Bronchial smooth muscle cell (primary cell): ENCODE measurements at places on chromosomes 16 and 17. TPM values are rescaled to one million over a fixed set of nuclear protein-coding genes. Genes with fewer than 3 reads are reported as not detected.

Gene TBC1D3
- total RNA-seq: not detected in 2 replicates

Gene VASN
- total RNA-seq: 57.5 and 98.9 TPM in 2 replicates

Gene DNAI2
- not detected in 2 replicates for total RNA-seq

Gene KRTAP1-5
- not detected in 2 replicates for total RNA-seq

Gene ZDHHC1
- total RNA-seq: 5.3 and 5.7 TPM in 2 replicates

Gene HP
- total RNA-seq: not detected in 2 replicates

Gene KIF22
- 6.5 and 14.3 TPM in 2 replicates for total RNA-seq

Gene NGFR
- total RNA-seq: 0.26 and 0.32 TPM in 2 replicates

Gene UNC13D
- total RNA-seq: 1.6 and 2.5 TPM in 2 replicates

Gene SPNS2
- 0.09 and 0.16 TPM in 2 replicates for total RNA-seq

Gene ITGAL
- not detected in 2 replicates for total RNA-seq

Gene GRIN2C
- total RNA-seq: 0.16 and 0.26 TPM in 2 replicates

Gene TBC1D3G
- total RNA-seq: not detected in 2 replicates

Gene SMIM22
- total RNA-seq: not detected in 2 replicates

Gene NPIPA5
- 0.79 and 2.3 TPM in 2 replicates for total RNA-seq

Gene CCNF
- total RNA-seq: 3.3 and 4.7 TPM in 2 replicates

Gene TNFRSF13B
- total RNA-seq: 0.09 TPM in 1 of 2 replicates, not detected in the other

Gene EFNB3
- 0.86 and 0.95 TPM in 2 replicates for total RNA-seq
